Kidney epithelial cell (primary cell): ENCODE measurements at places on chromosomes 3 and 15. TPM values are rescaled to one million over a fixed set of nuclear protein-coding genes. Genes with fewer than 3 reads are reported as not detected.

The KCNAB1 gene
- not detected in 2 replicates for total RNA-seq

The AP4E1 gene
- 11.0 and 11.3 TPM in 2 replicates for total RNA-seq

The PLSCR4 gene
- total RNA-seq = 1.7 and 3.6 TPM in 2 replicates

The GOLGA8Q gene
- total RNA-seq = 0.41 and 0.88 TPM in 2 replicates

The ERC2 gene
- total RNA-seq = 6.0 and 17.0 TPM in 2 replicates

The SEMA3B gene
- 17.9 and 18.4 TPM in 2 replicates for total RNA-seq

The CPLX3 gene
- not detected in 2 replicates for total RNA-seq

The ZBTB47 gene
- 8.8 and 11.1 TPM in 2 replicates for total RNA-seq

The TAGLN3 gene
- 1.6 and 3.7 TPM in 2 replicates for total RNA-seq

The SCAANT1 gene
- not detected in 2 replicates for total RNA-seq

The SLC7A14 gene
- total RNA-seq = 0.07 TPM in 1 of 2 replicates, not detected in the other

The CIAO2A gene
- total RNA-seq = 51.5 and 84.6 TPM in 2 replicates

The CCR8 gene
- total RNA-seq = not detected in 2 replicates

The POLR2H gene
- 73.3 and 79.8 TPM in 2 replicates for total RNA-seq
